Stimulated activated CD8-positive, alpha-beta memory T cell treated with anti-CD3 and anti-CD28 coated beads, Interleukin-4, amount 100 ng/mL, for 48 hours (primary cell): ENCODE measurements at places on chromosomes 13 and 19.

GRCh38 chr19:7914099-7914498 is 531 bp upstream of the TGFBR3L start:
- DNase-seq = no peak

DNA sequence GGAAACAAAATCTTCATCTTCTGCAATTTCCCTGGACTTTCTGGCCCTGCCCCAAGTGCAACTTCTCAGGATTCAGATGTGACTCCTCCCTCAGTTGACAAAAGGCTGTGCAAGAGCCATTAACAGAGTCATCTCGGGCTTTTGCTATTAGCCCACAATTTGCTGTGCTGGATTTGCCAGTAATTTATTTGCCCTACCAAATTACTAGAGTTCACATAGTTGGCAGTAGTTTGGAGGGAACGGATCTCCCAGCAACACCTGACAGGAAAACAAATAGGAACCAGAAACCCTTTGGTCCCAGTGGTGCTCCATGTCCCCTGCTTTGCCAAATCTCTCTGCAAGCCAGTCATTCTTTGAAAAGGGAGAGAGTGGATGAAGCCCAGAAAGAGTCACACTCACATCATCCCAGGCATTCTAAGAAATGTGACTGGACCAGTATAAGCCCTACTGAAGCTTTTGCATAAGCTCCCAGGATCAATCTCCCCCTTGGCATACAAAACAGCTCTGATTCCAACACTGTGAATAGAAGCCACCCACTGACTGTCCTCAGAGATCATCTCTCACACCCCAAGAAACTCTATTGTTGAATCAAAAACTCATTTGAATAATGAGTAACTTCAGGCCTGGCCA is 350.1 kb upstream of the NBEA start:
- DNase-seq = no peak

DNA sequence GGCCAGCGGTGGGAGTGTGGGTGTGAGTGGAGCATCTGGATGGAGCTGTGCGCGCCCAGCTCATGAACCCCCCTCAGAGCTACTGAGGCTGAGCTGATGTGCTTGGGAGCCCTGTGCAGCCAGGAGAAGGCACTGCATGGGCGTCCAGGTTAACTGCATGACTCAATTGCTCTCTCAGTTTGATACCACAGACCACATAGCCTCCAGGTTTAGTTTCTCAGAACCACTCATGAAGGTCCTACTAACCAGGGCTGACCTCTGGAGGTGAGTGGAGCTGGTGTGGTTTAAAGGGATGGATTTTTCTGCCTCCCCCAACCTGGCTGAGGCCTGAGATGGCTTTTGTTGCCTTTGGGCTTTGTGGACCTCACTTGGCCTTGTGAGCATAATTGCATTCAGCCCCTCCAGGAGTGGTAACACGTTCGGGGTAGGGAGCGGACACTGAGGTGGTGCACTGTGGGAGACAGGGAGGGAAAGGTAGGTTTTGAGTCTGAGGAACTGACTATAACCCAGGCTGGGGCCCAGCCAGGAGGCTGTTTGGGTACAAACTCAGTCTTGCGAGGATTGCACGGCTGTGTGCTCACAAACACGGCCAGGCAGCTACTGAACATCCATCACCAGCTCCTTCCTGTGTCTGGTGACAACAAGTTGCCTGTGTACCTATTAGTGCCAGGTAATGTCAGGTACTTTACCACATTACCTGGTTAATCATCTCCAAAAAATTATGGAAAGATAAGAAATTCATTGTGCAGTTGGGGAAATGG is 97.5 kb downstream of the RGCC start:
- DNase-seq = peak; percentile 62

GRCh38 chr13:70098669-70099068 is 9.0 kb upstream of the ATXN8OS start:
- no peak for DNase-seq

DNA sequence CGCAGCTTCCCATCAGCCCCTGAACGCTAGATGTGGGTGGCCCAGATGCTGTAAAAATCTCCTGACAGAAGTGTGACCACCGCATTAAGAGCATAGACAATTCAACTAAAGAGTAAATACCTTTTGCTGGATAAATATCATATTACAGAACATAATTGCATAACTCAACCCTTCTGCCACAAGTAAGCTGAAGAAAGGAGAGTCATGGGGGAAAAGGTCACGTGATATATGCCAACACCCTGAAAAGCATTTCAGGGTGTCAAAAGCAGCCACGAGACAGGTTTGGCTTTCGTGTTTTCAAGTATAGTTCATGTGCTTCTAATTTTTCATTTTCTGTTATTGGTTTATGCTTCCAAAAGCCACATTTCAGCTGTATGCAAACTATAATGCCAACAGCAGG is 71.3 kb downstream of the LHFPL6 start:
- DNase-seq = no peak
